ENCODE measurements at places on chromosomes 12 and 14.
A peak's percentile ranks its signal among the peaks of the same experiment; 100 is the strongest.

GRCh38 chr12:97148941-97149559 is 242.0 kb downstream of the NEDD1 start:
- peak; percentile 54 for DNase-seq

DNA sequence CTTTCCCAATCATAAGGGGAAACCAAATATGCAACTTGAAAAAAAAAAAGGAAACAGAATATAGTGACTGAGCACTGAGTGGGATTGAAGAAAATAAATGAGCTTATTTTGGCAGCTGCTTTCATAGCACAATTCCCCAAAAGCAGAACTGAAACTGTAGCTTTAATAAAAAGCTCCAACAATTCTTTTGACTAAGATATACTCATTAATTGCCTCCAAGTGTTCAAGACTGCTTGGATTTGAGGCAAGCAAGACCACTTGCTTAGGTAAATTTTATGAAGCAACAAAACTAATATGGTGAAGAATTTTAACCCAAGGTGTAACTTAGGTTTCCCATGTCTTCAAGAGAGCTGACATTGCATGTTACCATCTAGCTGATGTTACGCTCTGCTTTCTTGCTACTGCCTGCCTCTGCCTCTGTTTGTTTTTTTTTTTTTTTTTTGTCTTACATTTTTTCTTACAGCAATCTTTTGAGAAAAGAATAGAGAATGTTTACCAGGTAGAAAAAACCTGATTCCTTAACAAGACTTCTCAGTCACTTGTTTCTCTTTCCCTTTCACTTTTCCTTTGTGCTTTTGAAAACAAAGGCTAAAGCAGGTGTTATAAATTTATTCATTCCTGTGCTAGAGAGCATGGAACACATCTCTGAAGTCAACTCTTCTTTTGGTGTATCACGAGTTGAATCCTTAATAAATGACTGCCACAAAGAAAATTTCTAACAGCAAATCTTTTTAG is 134.4 kb downstream of the BCAT1 start:
- peak; percentile 57 for DNase-seq

DNA sequence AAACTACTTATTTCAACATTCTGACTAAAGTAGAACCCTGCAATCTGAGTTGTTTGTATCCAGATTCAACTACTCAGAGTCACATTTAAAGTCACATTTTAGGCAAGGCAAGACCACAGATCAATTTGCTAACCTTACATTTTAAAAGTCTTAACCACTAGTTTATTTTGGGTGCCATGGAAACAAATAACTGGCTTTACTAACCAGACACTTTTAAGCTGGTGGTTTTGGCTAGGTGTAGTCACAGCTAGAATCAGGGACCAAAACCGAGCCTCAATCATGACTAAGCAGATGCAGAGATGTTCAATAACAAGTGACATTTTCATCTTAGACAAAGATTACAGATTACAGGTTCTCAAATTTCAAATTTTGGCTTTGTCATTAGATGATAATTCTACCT is 115.3 kb downstream of the PDE6H start:
- DNase-seq: no peak

- no peak for DNase-seq
Measured at GRCh38 chr12:129815846-129816245, 88.0 kb downstream of the TMEM132D start.

- no peak for DNase-seq
Measured at GRCh38 chr14:99820702-99821331, 27.6 kb downstream of the EML1 start.

GRCh38 chr12:102201436-102202061 is 3.9 kb upstream of the PMCH start:
- peak; percentile 4 for DNase-seq

DNA sequence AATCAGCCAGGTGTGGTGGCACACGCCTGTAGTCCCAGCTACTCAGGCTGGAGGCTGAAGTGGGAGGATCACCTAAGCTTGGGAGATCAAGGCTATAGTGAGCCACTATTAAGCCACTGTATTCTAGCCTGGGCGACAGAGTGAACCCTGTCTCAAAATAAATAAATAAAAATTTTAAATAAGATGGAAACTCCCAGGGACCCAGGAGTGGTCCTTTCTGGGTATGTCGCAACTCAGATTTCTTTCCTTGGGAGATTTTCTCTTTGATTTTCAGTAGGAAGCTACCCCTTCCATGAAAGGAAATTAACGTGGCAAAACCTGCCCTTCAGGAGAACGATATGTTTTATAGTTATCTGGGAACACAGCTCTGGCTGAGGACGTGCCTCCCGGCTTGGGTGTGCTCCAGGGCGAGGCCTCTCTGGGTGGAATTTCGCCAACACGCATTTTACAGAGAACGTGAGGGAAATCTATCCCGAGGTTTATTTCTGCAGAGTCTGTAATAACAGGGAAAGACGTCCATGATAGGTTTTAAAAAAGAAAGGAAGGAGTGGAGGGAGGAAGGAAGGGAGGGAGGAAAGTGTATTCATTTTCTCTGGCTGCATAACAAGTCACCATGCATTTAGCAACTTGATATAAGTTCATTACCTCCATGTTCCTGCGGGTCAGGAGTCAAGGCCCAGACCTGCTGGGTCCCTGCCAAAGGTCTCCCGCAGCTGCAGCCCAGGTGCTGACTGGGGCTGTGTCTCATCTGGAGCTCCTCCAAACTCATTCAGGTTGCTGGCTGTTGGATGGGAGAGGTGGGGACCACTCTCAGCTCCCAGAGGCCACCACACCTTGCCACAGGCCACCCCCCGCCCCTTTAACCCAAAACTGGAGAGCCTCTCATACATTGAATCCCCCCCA is 80.6 kb upstream of the GSC start:
- DNase-seq: no peak

- no peak for DNase-seq
Measured at GRCh38 chr14:94181835-94182234, 7.7 kb downstream of the PPP4R4 start.

GRCh38 chr12:31736472-31736871 is 7.7 kb upstream of the AMN1 start:
- DNase-seq: no peak

GRCh38 chr14:56812364-56813141 is 2.3 kb upstream of the OTX2 start:
- DNase-seq: no peak

DNA sequence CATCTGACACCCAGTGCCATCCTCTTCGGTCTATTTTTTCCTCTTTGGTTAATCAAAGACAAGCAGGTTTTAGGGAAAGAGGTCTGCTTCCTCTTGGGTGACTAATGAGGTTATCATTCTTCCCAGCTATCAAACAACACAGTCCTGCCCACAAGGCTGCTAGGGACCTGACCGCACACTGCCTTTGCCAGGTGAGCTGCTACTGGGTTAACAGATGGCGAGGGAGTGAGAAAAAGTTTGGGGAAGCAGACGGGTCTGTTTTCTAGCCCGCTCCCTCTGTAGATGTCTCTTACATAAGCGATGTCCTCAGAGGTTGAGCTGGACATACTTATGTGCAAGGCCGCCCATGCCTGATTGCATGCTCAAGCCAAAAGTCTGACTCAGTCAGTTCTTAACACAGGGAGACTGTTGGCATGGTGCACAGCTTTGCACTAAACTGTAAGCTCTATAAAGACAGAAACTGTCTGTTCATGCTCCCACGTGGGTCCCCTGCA is 94.1 kb downstream of the SLC15A4 start:
- no peak for DNase-seq

DNA sequence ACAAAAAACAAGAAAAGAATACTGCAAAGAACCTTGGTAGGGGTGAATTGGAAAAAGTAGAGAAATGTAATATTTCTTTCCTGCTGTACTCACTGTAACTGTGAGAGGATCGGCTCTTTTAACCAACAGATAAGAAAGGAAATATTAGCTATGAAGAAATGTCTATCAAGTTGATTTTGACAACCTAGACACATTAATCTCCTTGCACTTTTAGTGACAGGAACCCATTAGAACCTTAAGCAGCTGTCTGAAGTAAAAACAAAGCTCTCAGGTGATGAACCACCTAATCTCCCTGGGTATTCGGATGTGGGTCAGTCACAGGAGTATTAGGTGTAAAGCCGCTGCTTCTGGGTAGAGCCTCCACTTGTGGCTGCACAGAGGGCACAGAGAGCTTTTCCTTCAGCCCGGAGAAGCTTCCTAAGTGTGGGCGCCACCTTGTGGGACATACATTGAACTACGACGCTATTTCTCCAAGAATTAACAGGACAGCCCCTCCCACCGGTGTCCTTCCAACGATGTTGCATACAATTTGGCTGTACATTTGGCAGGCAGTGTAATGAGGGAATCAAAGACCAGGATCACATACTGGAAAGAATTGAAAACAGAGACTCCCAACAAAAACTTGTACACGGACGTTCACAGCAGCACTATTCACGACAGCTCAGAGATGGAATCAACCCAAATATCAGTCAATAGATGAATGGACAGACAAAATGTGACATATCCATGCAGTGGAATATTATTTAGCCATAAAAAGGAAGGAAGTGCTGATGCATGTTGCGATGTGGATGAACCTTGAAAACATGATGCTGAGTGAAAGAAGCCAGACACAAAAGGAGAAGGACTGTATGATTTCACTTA is 28.9 kb upstream of the MAPKAPK5 start:
- DNase-seq: peak; percentile 63

GRCh38 chr12:82650627-82651337 is 35.9 kb upstream of the TMTC2 start:
- no peak for DNase-seq

GRCh38 chr14:26286913-26287205 is 311.0 kb downstream of the NOVA1 start:
- DNase-seq: no peak

DNA sequence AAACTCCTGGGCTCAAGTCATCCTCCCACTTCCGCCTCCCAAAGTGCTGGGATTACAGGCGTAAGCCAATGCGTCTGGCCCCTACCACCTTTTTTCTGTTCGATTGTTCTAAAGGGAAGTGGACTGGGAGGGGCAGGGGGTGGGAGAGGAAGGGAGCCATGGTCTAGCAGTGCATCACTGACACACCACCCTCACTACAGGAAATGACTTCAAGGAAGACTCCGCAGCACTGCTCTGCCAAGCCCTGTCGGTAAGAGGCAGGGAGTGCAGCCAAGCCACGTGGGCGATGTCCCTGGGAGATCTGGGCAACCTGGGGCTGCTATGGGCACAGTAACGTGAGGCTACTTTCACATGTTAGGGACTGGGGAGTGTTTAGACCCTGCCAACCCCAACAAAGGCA is 18.0 kb downstream of the LRRC74A start:
- no peak for DNase-seq

DNA sequence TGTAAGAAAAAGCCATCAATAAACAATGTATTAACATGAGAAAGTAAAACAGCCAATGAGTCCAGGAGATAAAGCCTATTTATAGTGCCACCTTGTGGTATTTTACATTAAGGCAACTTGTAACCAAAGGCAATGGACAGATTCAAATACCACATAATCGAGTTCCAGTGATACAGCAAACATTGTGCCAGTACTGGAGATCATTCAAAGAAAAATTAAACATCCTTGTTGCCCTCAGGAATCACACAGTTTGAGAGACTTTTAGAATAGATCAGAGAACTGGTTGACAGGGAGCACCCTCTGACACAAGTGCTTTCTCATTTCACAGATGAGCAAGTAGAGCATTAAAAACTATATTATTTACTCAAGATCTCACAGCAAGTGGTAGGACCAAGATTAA is 98.1 kb downstream of the DDHD1 start:
- peak; percentile 17 for DNase-seq

DNA sequence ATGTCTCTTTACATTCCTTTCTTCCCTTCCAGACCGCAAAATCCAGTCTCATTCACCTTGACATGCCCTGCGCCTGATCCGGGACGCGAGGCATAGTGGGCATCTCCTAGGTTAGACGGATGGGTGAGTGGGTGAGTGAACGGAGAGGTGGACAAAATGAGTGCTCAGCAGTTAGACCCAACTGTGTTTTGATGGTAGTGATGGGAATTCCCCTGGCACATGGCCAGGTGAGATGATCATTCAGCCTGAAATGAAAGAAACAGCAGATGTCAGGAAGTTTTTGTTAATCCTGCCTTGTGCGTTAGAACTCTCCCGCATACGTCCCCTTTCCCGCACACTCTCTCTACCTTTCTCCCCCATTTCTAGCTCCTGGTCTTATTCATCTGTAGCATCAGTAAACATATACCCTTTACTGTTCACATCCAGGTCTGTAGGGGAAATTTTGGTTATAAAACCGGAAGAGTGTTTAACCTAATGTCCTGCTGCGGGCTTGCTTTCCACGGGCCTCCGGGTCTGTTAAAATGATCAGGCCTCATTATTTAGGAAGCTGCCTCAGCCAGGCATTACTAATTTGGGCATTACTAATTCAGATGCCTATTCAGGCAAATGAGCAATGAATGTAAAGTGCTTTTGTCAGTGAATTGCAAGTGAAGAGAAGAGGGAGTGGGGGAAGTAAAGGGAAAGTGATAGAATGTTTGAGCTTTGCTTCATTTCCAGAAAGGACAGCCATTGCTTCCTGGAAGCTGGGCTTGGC is 172.8 kb downstream of the ETV6 start:
- DNase-seq: peak; percentile 61

GRCh38 chr14:70698288-70698687 is 56.6 kb downstream of the TTC9 start:
- DNase-seq: no peak

GRCh38 chr12:113158439-113159203 is 9.1 kb downstream of the CFAP73 start:
- DNase-seq: no peak

DNA sequence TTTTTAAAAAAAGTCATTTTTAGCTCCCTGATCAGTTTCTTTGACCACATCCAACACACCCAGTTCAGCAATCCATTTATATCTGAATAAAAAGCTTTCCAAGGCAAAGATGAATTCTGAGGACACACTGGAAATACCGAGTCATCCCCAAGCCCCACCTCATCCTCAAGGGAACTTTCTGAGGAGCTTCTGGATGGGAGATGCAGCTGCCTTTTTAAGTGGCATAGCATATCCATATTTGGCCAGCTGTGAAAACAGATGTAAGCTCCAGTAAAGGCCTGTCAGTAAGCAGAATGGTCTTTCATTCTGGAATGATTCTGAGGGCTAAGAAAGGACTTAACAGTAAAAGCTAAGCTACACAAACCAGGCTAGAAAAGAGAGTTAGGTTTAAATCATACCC is 18.4 kb downstream of the ZFYVE1 start:
- DNase-seq: no peak

DNA sequence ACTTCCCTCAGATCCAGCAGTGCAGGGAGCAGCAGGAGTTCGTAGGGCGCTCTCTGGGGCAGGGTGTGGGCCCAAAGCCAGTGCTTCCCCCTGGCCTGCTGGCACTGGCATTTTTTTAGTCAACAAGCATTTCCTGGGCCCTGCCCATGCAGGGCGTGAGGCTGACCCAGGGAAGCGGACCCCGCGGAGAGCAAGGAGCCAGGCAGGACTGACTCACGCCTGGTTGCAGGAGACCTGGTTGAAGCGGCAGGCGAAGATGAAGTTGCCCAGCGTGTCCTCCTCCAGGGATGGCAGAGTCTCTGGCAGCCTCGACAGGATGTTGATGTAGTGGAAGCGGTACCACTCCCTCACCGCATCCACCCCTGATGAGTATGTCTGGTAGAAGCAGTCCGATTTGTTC is 13.5 kb downstream of the SCNN1A start:
- no peak for DNase-seq

GRCh38 chr14:56153267-56153666 is 35.1 kb downstream of the PELI2 start:
- no peak for DNase-seq
